Activated CD8-positive, alpha-beta T cell treated with anti-CD3 and anti-CD28 coated beads for 36 hours (primary cell): ENCODE measurements at places on chromosomes 3 and 15.

GRCh38 chr3:114418724-114419543 lies 125.1 kb downstream of the TIGIT start:
- no peak for DNase-seq

DNA sequence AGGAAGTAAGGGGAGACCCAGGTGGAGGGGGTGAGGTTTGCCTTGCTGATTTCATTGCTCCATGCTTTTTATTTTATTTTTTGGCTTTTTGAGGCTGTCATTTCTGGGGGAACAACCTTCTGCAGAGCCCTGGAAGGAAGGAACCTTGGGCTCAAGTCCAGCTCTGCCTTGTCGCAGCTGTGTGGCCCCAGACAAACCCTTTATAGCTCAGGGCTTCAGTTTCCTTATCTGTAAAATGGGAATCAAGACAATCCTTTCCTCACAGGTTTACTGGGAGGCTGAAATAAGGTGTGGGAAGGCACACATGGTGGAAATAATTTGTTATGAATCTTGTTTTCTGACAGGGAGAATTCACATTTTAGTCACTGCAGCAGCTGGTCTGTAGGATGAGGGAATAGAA lies 45.4 kb upstream of the CTSH start:
- no peak for DNase-seq

DNA sequence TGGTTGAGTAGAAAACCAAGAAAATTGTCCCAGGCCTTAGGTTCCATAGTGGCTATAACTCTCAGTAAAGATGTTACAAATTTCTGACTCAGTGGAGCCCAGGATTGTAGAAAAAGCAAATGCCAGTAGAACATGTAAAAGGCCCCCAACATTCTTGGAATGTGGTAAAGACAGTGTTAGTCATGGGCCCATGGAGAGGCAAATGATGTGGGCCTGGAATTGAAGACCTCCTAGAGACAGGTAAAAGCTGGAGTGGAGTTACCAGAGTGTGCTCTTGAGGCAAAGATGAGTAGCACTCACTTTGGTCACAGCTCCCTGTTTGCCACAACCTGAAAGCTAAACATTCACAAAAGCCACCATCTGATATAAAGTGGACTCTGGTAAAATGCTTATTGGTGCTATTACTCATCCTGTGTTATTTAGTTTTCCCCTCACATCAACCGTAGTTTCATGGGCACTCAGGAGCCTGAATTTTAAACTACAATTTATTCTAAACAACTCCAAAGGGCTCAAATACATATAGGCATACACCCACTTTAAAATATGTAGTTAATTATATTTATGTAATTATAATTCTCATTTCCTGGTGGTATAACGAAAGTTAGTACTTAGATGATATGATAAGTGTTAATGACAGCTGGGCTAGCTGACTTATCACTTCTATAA lies 359.6 kb upstream of the NECTIN3 start:
- no peak for DNase-seq

DNA sequence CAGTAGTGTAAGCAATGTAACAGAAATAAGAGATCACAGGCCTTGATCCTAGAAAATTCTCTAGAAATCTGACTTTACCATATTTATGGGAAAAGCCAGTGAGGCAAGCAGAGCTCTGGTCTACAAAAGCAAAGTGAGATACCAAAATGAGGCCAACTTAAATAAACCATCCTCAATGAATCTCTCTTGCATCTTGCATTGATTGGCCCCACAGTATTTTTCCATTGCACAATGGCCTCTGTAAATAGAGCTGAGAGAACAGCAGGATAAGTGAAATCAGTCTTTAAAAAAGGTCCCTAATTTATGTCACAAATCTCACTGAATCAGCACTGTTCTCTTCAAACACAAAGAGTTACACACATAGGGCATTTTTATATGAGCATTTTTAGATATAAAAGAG lies 8.9 kb downstream of the CFAP20DC start:
- no peak for DNase-seq

- DNase-seq: peak; percentile 39
Observed at GRCh38 chr3:45100981-45101407, 45.2 kb downstream of the CDCP1 start.

DNA sequence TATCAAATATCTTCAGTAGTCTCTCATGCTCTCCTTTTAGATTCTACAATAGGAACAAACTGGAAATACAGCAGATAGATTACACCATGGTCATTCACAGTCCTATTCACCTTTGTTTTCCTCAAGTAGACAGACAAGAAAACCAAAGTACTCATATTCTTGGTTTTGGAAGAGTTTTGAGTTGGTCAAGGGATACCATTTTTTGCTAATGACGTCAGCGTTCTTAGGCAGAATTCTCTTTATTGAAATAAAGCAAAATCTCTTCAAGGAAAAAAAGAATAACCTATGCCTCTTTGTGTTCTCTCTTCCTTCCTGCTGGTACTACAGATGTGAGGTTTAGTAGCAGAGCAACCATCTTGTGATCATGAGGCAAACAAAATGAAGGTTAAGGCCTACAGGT lies 268.3 kb upstream of the PDZRN3 start:
- DNase-seq: no peak

DNA sequence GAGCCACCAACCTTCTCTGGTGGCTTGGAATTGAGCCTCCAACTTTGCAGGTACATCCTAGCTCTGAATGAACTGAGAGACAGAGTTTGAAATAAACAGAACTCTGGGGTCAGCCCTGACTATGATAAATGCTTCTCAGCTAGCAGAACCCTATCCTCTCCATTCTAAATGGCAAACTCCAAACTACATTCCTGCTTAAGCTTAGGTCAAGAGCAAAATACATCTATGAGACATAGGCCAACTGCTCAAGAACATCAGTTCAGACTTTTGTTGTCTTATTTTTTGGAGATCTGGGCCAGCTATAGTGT lies 1.5 kb upstream of the SH3BP5 start:
- no peak for DNase-seq

DNA sequence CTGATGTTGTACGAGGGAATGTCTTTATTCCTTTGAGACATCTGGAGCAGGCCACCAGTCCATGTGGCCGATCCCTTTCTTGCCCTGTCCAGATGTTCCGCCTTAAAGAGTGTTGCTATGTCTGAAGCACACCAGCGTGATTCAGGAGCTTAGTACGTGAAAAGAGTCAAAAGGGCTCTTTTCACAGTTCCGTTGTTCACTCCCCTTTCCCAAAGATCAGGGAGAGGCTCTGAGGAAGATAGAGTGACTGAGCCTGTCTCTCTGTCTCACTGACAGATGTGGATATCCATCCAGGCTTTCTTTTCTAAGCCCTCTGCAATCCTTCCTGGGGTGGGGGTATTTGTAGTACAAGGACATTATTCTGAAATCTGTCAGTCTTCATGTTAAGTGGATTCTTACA lies 262.5 kb upstream of the LRTM1 start:
- no peak for DNase-seq

- DNase-seq: no peak
Observed at GRCh38 chr15:56792211-56792610, 58.9 kb upstream of the ZNF280D start.
